ENCODE measurements at places on chromosomes 16 and 17.

- DNase-seq: no peak
These were observed 70.7 kb upstream of the PLCG2 start for GRCh38 chr16:81708266-81709015.

DNA sequence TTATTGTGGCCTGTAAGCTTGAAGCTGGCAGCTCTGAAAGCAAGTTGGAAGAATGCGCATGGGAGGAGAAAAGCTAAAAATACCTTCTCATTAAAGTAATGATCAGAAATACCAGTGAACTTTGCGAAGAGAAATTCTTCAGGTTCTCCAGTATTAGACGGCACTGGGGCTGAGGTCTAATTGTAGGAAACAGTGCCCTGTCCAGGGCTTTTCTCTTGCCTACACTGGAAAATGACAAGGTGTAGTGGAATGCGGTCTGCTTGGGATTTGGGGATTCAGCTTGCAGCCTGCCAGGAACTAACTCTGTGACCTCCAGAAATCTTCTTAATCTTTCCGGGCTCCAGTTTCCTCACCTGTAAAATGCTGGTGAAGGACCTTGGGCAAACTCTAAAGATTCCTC lies 53.3 kb upstream of the KCNJ16 start:
- DNase-seq: no peak

DNA sequence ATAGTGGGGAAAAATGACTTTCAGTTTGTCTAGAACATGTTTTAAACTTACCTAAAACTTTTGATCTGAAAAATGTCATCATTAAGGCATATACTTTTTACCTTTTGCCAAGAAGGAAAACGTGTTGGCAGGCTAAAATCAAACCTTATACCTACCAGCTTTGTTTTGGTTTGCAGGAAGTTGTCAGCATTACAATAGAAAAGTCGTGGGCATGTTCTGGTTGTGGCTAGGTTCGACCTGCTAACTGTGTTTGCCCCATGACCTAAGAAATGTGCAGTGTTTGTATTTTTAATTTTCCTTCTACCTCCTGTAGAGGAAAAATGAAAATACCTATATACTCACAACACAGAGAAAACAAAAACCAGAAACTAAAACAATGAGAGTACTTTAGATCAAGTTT lies 13.0 kb downstream of the SKAP1 start:
- DNase-seq: no peak

DNA sequence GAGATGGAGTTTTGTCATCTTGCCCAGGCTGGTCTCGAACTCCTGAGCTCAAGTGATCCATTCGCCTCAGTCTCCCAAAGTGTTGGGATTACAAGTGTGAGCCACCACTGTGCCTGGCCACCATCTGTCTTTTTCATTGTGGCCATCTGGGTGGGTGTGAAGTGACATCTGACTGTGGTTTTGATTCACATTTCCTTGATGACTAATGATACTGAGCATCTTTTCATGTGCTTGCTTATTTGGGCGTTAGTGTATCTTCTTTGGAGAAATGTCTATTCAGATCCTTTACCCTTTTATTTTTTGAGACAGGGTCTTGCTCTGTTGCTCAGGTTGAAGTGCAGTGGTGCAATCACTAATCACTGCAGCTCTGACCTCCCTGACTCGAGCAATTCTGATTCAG lies 53.9 kb upstream of the ERN1 start:
- DNase-seq: no peak

DNA sequence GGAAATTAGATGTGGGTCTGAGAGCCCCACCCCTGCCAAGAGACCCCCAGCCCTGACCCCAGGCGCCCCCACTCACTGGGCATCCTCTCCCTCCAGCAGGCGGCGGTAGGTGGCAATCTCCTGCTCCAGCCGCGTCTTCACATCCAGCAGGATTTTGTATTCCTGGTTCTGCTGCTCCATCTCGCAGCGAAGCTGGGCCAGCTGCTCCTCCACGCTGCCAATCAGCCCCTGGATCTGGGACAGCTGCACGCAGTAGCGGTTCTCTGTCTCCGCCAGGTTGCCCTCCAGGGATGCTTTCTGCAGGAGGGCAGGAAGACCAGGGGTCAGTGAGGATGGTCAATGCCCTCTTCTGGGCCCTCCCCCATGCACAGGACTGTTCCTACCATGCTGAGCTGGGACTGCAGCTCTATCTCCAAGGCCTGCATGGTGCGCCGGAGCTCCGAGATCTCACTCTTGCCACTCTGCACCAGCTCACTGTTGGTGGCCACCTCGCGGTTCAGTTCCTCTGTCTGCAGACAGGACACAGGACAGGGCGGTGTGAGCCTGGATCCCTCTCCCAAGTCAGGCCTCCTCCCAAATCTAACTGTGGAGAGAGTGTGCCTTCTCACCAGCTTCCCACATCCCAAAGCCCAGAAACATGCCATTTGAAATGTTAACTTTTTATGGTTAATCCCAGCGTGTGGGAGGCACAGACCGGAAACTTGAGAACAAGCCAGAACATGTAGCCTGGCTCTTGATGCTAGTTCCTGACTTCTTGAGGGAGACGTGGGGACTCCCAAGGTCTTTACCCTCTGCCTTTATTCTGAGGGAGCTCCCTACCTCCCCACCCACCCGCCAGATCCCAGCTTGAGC lies 3.6 kb downstream of the KRT17 start:
- no peak for DNase-seq

DNA sequence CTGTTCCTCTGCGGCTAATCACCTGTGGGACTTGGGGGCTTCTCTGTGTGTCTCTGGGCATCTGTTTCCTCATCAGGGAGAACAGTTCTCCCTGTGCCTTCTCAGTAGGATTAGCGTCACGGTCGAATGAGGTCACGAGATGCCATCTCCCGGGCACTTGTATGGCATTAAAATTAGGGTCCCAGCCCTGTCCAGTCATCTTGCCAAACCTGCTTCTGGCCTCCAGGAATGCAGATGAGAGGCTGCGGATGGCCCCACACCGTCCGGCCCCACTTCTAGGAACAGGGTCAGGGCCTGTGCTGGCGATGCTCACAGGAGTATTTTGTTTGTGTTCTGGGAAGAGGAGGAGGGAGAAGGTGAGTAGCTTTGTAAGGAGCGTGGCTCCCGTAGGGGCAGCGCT lies 58.5 kb downstream of the OR1D5 start:
- no peak for DNase-seq

- DNase-seq: peak; percentile 50
These were observed 22.6 kb downstream of the CDRT4 start for GRCh38 chr17:15444805-15445204.

DNA sequence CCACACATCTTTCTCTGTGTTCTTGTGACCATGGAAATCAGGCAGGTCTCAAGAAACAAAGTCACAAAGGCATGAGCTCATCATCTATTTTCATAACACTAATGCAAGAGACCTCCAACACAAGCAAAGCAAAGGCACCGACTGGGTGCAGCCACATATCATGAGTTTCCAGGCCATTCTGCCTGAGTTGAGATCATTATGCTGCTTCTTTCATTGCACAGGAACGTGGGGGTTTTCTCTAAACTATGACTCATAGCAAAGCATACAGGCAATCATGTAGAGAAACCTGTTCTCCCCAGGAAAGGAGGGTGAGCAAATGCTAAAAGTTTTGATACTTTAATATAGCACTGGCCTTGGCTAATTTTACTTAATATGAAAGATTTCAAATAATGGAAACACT lies 60.7 kb downstream of the GRIN2A start:
- no peak for DNase-seq

GRCh38 chr16:11561454-11561805 lies 25.3 kb downstream of the LITAF start:
- DNase-seq: no peak

GRCh38 chr16:17168181-17168580 lies 302.6 kb downstream of the XYLT1 start:
- no peak for DNase-seq

DNA sequence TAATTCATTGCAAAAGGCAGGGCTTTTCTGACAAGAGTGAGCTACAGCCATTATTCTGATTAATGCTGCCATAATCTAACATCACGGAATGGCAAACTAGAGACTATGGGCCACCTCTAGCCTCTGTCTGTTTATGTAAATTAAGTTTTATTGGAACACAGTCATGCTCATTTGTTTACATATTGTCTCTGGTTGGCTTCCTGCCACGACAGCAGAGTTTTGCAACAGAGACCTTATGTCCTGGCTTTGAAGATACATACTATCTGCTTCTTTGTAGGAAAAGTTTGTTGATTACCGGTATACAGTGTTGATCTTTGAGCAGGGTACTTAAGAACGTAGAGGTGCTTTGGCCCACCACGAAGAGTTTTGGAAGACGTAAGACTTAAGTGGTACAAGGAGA lies 715.9 kb upstream of the RBFOX1 start:
- DNase-seq: no peak

- DNase-seq: peak; percentile 10
These were observed 213.4 kb upstream of the GSE1 start for GRCh38 chr16:85399583-85400284.

DNA sequence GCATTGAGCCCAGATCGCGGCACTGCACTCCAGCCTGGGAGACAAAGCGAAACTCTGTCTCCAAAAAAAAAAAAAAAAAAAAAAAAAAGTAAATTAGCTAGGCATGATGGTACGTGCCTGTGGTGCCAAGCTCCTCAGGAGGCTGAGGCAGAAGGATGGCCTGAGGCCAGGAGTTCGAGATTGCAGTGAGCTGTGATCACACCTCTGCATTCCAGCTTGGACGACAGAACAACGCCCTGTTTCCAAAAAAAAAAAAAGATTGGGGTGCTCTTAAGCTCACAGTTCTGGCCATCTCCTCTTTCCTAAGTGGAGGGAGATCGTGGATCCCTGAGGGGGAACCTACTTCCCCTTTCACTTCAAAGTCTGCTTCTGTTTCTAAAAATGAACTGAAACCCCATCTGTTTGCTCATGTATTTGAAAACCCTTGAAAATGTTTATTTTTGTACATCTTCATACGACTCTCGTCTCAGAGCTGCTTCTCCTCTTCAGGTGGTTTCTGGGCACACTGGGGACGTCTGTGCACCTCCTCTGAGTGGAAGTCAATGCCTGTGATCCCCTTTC lies 138.8 kb downstream of the PRKCA start:
- DNase-seq: no peak

DNA sequence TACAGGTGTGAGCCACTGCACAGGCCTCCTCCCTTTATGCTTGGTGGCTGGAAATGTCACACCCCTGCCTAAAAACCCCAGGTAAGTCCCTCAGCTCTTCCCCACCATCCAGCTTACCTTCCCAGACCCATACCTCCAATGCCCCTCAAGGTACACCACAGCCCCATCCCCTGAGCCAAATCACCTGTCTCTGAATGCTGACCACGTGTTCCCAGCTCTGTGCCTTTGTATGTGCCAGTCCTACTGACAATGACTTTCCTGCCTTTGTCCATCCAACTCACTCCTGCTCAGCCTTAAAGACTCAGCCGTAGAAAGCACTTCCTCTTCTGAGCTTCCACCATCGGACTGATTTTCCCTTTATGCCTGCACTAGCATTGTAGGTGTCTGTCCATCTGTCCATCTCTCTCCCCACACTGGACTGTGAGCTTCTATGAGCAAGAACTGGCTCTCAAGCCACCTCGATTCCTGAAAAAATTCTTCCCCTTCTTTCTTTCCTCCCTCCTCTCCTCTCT lies 30.7 kb upstream of the GOSR2 start:
- no peak for DNase-seq

- no peak for DNase-seq
These were observed 755 bp downstream of the RPL3L start for GRCh38 chr16:1953734-1954133.

GRCh38 chr17:4997302-4998026 lies at the start of the genes INCA1 and KIF1C:
TSS of gene INCA1 (minus strand) at chr17:4997522. CDS start at chr17:4994437, 3,085 bp downstream.
TSS of gene KIF1C (plus strand) at chr17:4997950. CDS start at chr17:5000247, 2,297 bp downstream.
- DNase-seq: peak; percentile 94

DNA sequence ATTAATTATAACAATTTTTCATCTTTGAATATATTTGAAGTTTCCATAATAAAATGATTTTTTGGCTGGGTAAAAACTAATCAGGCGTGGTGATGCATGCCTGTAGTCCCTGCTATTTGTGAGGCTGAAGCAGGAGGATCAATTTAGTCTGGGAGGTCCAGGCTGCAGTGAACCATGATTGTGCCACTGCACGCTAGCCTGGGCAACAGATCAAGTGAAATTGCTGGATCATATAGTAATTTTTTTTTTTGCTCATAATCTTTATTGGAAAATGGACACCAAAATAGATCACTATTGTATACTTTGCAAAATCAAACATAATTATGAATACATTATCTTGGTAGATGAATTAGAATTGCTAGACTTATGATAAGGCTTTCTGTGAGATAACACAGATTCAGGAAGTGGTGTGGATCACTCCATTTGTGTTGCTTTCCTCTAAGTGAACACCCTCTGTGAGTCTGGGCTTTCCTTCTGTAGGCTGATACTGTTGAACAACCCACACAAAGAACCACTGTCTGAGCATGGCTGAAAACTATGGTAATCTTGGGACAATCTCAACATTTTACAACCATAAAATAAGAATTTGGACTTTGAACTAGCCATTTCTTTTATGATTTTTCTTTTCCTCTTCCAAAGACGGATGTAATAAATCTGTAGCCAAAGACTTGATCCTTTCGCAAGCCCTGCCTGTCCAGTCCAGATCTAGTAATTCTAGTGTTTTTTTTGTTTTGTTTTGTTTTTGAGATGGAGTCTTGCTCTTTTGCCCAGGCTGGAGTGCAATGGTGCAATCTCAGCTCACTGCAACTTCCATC lies 5.6 kb upstream of the ST3GAL2 start:
- DNase-seq: no peak
